ENCODE measurements at places on chromosomes 7 and 10. TPM values are rescaled to one million over a fixed set of nuclear protein-coding genes. Genes with fewer than 3 reads are reported as not detected.
A peak's percentile ranks its signal among the peaks of the same experiment; 100 is the strongest.

HECTD2 gene
- 12.0 TPM for total RNA-seq

NANOS1 gene
- 0.60 TPM for total RNA-seq

GIMAP2 gene
- total RNA-seq, result 19.1 TPM

INMT gene
- 18.8 TPM for total RNA-seq

CPN1 gene
- total RNA-seq, result not detected

LBX1 gene
- not detected for total RNA-seq

CYP26C1 gene
- total RNA-seq, result 0.06 TPM

DUS4L gene
- total RNA-seq, result 6.6 TPM

CTTNBP2 gene
- total RNA-seq, result 10.6 TPM

- no peak for DNase-seq
Observed at GRCh38 chr7:83684928-83685327, 36.0 kb upstream of the SEMA3E start.

DNA sequence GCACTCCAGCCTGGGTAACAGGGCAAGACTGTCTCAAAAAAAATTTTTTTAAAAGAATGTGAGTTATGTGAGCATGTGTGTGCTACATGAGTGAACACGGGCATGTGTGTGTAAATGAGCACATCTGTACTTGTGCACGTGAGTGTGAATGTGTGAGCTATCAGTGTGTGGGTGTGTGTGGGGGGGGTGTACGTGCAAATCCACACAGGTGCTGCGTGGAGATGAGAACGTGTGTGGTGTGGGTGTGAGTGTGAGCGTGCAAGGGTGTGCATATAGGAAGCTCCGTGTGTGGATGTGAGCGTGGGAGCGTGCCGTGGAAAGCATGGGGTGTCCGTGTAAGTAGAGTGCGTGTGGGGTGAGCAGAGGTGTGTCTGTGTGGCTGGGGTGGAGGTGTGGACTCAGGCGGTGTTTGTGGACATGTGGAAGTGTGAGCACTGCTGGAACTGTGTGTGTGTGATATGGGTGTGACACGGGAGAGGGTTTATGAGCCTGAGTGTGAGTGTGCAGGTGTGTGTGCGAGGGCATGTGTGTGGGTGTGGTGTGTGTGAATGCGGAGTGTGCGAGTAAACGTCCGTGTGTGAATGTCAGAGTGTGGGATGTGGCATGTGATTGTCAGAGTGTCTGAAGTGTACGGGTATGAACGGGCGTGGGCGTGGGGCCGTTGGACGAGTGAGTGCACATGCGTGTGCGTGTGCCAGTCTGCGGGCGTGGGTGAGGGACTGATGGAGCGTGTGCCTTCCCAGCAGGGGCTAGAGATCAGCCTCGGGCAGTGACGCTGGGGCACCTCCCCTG is 45.9 kb upstream of the TNRC18 start:
- no peak for DNase-seq

GRCh38 chr10:69801094-69801433 is 642 bp upstream of the COL13A1 start:
- DNase-seq, result peak; percentile 39

- no peak for DNase-seq
Observed at GRCh38 chr7:103929901-103930311, 59.6 kb downstream of the RELN start.

GRCh38 chr10:63583909-63584724 is 62.9 kb downstream of the REEP3 start:
- DNase-seq, result no peak

DNA sequence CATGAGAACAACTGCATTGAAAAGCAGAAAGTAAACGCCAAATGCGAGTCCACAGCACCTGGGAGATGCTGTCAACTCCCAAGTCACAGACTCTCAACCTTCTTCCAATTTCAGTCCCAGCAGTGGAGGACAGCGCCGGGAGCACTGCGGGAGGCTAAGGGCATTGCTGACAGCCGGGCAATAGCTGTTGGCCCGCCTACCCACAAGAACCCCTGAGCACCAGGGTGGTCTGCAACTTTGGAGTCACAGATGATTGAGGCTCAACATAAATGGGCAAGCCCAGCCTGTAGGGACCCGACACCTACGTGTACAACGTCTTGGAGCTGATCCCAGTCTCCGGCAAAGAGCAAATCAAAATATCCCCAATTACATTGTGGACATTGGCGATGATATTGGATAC is 262.9 kb downstream of the TCERG1L start:
- no peak for DNase-seq

DNA sequence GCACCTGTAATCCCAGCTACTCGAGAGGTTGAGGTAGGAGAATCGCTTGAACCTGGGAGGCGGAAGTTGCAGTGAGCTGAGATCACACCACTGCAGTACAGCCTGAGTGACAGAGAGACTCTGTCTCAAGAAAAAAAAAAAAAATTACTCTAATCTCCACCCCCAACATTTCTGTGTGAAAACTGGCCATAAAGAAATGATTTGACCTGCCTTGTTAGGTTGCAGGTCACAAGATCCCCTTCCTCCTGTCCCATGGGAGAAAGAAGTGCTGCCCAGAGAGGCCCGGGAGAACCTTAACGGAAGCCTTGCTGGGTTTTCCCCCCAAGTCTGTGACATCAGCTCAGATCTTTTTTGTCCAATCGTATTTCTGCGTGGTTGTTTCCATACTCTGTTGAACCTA is 8.7 kb upstream of the CALHM1 start:
- DNase-seq, result no peak

- DNase-seq, result no peak
Observed at GRCh38 chr10:79152423-79152817, 83.7 kb downstream of the ZMIZ1 start.

- no peak for DNase-seq
Observed at GRCh38 chr7:136878878-136879277, 10.4 kb downstream of the CHRM2 start.

DNA sequence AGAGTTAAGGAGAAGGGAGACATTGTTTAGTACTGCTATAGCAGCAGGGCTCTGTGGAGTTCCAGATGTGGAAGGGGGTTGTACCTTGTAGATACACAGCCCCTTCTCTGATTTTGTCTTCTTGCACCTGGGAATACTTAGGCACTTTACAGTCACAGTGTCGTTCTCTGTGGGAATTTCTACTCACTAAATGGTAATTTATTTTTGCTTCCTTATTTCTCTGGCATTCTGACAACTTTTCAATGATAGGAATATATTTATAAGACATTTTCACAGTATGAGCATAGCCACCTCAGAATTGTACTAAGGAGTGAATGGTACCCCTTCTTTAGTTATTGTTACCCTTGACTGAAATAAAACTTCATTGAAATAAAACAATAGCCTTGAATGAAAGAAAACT is 132.8 kb downstream of the SUGCT start:
- no peak for DNase-seq

GRCh38 chr10:5968681-5969453 is 8.5 kb downstream of the IL15RA start:
- DNase-seq, result peak; percentile 93

DNA sequence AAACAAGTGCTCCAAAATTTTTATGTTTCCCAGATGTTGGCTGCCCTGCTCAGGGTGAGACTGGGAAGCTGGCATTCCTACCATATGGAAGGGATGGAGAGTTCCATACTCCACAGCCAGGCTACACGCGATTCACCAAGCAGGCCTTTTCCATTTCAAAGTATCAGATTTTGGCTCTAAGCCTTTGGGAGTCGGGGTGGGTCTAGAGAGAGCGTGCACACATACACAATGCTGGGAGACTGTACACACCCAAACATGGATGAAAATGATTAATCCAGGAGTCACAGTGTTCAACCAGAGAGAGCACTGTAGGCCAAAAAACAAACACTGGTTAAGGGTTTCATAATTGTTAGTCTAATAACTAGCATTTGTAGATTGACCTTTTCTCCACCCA is 295.0 kb downstream of the BICC1 start:
- peak; percentile 43 for DNase-seq

DNA sequence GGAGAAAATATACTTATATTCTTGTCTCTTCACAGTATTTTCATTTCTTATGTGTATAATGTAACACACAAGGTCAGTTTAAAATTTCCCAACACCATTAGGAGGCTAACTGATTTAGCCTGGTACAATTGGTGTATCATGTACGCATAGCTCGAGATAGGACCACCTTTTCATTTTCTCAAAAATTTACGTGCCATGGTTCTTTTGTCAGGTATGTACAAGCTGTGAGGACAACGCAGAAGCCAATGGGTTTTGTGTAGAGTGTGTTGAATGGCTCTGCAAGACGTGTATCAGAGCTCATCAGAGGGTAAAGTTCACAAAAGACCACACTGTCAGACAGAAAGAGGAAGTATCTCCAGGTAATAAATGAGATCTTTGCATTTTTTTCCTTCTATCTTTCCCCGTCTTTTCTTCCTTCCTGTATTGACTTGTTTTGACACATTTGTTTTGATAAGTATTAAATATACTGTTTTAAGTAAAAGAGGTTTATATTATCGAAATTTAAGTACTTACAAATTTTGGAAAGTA is 55.0 kb downstream of the TRIM24 start:
- DNase-seq, result no peak

DNA sequence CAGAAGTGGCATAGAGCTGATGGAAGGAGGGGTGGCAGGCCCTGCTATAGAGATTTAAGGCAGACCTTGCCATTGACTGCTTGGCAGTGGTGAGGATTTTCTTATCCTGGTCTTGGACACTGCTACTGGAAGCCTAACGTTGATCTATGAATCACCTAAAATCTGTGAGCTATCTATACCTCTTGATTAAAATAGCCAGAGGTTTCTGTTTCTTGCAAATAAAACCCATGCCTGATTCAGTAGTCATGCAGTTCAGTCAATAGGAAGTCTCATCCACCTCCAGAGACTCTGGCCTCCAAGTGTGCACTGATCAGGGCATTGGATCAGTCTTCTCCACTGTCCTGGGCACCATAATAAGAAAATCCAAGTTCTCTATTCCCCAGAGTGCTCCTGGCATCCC is 286.5 kb downstream of the PTEN start:
- DNase-seq, result no peak

GRCh38 chr7:8579661-8580194 is 146.3 kb downstream of the NXPH1 start:
- no peak for DNase-seq

GRCh38 chr10:47058032-47058702 is 146.9 kb downstream of the PTPN20 start:
- no peak for DNase-seq

DNA sequence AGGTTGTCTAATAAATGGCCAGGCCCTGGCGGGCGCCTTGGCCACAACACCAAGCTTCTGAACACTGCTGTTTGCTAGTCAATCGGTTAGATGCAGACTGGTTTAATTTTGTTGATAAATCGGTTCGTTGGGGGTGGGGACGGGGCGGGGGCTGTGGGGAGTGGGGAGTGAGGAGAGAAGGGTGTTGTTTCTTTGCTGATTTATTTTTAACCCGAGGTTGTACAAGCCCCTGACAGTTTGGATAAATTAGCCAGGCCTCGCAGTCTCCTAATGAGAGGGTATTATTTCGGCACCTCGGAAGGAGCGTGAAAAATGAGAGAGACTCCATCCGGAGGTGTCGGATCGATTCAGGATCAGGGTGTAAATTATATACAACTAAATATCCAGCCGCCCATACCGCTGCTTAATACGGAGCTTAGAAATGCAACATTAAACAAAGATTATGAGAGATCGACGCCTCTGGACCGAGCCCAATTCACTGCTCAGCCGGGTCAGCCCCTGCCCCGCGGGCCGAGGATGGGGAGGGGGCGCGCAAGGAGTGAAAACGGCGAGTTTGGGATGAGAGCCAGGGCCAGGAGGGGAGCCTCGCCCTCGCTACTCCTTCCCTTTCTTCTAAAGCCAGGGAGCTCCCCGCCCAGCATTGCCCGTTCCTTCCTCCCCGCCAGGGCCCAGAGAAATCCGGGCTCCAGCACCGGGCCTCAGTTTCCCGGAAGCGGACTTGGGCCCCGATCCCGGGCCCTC is 8.0 kb downstream of the UNCX start:
- DNase-seq, result no peak

DNA sequence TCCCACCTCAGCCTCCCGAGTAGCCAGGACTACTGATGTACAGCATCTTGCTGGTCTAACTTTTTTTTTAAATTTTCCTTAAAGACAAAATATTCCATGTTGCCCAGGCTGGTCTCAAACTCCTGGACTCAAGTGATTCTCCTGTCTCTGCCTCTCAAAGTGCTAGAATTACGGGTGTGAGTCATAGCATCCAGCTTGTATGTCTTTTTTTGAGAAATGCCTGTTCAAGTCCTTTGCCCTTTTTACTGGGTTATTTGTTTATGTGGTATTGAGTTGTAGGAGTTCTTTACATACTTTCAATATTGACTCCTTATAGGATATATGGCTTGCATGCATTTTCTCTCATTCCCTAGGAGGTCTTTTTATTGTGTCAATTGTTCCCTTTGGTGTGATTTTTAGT is 486.4 kb downstream of the MAGI2 start:
- no peak for DNase-seq

DNA sequence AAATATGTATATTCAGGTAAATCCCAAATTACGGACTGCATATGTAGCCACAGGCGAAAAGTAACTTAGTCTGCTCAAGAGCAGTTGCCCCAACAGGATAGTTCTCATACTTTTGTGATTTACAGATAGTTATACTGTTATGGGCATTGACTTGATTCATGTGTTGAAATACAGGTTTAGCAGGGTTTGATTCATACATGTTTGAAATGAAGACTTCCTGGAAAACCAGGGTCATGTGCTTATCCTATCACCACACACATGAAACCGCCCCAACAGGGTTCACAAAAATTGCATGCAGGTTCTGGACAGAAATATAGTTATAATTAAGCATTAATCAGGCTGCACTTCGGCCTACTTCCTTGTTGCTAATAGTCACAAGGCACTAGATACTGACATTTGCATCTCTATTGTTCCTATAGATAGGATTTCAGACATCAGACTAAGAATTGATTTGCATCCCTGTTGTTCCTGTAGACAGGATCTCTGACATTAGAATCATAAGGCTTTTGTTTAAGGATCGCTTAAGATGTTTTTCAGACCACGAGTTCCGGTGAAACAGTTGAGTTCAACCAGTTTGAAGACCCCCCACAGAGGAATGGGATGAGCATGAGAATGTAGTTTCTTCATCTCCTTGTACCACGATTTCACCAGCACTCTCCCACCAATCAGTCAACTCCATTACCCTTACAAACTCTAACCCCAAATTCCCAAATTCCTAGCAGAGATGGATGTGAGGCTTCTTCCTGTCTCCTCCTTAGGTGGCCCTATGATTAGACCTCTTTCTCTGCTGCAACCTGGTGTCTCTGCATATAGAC is 2.0 kb upstream of the ZNF398 start:
- peak; percentile 59 for DNase-seq

DNA sequence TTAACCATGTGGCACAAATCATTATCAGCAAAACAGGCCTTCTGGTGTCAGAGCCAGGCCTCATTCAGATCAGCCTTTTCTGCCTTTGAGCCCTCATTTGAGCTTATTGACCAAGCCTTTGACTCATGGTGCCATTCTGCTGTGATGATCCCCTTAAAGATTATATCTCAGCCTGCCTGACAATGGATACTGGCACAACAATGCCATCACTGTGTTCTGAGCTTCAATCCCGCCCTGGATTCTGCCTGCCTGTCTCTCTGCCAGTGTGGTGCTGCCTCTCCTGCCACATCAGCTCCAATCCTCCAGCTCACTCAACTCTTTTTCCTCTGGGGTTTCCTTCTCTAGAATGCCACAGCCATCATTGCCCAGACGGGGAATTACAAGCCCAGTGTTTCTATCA is 52.6 kb downstream of the SRI start:
- DNase-seq, result no peak

GRCh38 chr10:132444877-132445351 is 47.9 kb downstream of the PWWP2B start:
- DNase-seq, result no peak

Data from mucosa of gallbladder (tissue), 1 donor.